Frontal cortex (tissue), 4 donors: ENCODE measurements at places on chromosomes 1 and 21. TPM values are rescaled to one million over a fixed set of nuclear protein-coding genes. Genes with fewer than 3 reads are reported as not detected.

Gene TACSTD2
- under 0.01 TPM for total RNA-seq

Gene RGS8
- total RNA-seq, result 39.5 TPM

Gene REN
- total RNA-seq, result not detected

Gene RC3H1
- total RNA-seq, result 27.3 TPM

Gene FAM78B
- total RNA-seq, result 4.1 TPM

Gene B3GALT2
- 148 TPM for total RNA-seq
